ENCODE measurements at places on chromosomes 2 and 18.
A peak's percentile ranks its signal among the peaks of the same experiment; 100 is the strongest.

- peak; percentile 8 for DNase-seq
Measured at GRCh38 chr18:51051105-51051712, 21.2 kb downstream of the SMAD4 start.

GRCh38 chr2:38158378-38159118 lies 82.6 kb upstream of the CYP1B1 start:
- DNase-seq: no peak

GRCh38 chr2:136444323-136444722 lies 321.0 kb upstream of the THSD7B start:
- no peak for DNase-seq

DNA sequence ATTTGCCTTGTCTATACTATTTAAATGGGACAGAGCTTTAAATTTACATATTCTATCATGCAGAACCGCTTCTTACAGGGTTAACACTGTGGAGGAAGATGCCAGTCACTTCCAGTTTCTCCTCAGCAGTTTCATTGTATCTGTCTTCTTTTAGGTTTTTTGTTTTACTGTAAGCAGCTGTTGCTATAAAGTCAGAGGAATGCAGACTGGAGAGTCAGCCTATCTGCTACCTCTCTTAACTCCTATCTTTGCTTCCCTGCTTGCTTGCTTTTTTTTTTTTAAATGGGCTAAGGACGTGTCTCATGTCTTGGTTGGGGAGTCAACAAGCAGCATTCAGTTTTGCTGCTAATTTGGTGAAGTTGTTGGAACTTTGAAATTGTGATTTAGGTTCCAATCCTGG lies 8.9 kb downstream of the EPC2 start:
- no peak for DNase-seq

DNA sequence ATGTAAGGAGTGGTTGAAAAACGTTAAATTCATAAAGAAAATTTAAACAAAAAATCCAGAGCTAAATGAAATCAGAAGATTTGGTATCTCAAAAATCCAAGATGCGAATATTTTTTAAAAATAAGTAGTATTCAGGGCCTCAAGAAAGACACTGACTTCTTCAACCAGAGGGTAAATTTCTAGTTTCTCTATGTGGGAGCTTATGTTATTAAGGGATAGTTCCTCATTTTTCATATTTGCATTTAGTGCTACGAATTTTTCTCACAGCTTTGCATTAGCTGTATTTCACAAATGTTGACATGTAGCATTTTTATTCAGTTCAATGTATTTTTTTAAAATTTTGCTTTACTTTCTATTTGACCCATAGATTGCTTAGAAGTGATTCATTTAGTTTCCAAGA lies 454.7 kb downstream of the CBLN2 start:
- DNase-seq: no peak

DNA sequence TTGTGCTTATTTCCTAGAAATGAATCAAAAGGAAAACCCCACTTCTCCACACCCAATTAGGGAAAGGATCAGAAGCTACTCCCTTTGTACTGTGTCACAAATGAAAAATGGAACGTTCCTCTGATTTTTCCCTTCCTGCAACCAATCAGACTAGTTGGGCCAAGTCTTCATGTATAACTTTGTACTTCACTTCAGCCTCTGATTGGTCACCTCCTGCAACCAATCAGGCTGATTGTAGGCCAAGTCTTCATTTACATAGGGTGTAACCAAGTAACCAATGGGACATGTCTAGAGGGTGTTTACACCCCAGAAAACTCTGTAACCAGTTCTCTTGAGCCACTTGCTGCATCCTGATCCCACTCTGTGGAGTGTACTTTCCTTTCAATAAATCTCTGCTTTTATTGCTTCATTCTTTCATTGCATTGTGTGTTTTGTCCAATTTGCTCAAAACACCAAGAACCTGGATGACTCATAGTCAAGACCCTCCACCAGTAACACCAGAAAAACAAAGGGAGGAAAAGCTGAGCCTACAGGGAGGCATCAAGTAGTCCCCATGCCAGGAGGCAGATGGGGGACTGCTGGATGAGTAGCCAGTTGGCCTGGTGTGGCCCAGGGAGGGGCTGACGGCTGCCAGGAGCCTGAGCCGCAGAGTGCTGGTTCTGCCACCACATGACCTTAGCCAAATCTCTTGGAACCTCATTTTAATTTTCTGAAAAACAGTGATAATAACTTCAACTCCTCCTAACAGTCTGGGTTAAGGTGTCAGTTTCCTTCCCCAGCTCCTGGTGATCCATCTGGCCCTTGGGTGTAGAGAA lies 46.1 kb downstream of the SOWAHC start:
- no peak for DNase-seq

DNA sequence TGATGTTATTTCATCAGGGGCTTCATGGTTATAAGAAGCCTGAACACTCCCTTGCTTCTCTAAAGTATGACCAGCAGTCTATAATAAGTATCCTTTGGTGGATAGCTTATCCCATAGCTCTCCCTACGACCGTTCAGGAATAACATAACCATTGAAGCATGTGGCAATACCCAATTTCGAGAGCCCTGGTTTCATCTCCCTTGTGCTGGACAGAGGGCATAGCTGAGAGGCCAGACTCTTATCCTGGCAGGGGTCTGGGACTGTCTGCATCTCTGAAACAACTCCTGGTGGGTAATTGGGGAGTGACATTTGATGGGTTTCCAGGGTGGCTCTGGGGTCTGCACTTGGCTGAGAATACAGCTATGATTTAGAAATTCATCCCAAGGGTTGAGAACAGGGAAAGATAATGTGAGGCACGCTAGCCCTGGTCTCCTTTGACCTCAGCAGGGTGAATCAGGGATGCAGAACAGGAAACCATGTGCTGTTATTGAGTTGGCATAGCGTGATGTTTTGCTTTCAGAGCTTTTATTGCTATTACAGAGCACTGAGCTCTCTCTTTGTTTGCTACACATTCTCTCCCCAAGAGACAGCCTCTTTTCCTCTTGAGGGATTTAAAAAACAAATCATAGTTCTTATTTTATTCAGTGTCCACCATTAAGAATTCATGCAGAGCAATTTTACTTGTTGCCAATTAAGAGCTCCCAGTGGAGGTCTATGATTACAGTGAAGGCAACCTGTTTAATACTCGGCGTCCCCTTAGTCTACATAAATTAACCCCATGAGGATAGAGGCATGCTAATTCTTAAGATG lies 274.5 kb downstream of the NCKAP5 start:
- no peak for DNase-seq

- DNase-seq: no peak
Measured at GRCh38 chr2:55088400-55088799, 38.1 kb upstream of the RTN4 start.

DNA sequence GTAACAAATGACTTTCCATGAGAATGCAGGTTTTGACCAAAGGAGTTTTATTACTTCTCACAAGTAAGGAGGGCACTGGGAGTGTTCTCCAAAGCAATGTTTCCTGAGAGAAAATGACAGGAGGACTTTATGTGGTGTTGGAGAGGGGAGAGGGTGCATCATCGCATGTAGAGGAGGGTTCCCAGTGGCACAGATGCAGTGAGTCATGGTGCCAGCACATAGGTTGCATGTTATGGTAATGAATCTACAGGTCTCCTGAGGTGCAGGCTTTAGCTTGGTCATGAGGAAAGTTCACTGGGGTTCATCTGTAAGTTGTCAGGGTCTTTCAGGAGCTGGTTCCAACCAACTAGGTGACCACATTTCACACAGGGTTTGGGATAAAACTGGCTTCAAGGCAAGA lies 30.4 kb downstream of the NAT8 start:
- DNase-seq: no peak

DNA sequence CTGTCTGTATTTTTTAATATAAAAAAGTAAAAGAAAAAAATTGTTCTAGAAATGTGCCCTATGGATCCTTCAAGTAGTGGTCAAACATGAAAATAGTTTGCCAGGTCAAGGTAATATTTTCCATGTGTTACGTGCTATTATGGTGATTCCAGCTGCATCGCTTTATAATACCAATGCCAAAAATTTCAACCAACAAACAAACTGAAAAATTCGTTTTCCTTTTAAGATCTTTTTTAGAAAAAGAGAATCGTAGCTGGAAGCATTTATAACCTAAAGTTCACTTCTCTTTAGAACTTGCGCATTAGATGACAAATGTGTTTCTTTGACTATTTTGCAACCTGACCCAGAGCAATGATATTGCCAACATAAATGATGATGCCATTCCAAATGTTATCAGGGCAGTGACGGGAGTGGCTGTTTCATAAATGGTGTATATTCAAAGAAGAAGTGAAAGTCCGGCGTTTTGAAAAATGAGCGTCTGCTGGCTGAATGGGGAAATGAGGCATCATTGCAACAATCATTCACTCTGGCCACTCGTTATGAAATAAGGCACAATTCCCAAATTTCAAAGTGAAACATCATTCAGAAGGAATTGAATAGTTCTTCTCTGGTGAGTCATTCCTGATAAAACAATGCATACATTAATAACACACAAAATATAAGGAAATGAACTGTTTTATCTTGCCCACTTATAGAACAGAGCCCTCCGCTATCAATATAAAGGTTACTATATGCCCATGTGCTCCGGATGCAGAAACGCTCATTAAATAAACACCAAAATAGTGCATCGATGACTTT lies 297.4 kb downstream of the TGIF1 start:
- DNase-seq: no peak

DNA sequence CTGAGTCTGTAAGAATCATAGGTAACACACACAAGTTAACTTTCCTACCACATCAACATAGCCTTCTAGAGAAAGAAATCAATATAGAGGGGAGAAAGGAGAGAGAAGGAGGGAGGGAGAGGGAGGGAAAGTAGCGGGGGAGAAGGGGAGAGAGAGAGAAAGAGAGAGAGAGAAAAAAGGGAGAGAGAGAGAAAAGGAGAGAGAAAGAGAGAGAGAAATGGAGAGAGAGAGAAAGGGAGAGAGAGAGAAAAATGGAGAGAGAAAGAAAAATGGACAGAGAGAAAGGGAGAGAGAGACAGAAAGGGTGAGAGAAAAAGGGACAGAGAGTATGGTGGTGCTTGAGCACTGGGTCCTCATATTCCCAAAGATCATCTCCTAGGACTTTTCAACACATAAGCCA lies 591.7 kb downstream of the ZEB2 start:
- no peak for DNase-seq

DNA sequence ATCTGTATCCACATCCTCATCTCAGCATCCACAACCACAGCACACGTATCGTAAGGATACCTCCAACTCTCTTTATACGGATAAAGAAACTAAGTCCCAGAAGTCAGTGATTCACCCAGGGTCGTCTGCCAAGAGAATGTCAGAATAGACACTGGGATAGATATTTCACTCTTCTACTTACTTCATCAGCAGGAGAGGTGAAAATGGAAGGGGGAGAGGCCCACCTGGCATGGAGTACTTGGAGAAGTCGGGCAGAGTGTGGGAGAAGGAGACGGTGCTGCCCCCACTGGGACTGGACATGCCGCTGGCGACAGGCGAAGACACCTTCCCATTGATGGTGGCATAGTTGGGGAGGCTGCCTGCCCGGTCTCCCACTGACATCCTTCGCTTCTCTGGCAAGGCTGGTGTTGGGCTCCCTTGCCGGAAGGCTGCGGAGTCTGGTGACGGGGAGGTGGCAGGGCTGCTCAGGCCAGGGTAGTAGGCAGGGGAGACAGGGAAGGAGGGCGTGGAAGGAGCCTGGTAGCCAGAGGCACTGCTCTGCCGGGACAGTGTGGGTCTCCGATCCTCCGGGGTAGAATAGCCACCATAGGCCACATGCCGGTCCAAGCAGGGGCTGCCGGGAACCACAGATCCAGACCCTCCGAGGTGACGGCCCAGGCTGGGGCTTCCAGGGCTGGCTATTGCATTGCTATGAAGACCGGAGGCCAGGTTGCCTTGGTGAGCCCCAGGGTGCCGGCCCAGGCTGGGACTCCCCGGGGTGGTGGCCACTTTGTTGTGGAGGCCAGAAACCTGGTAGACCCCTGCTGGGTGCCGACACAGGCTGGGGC lies 185.1 kb downstream of the TNS1 start:
- no peak for DNase-seq

Data from nephron progenitor cell (in vitro differentiated cells).